ENCODE measurements at places on chromosomes 2 and 18.

- DNase-seq, result no peak
Measured at GRCh38 chr2:83851066-83851465, 608.0 kb downstream of the SUCLG1 start.

DNA sequence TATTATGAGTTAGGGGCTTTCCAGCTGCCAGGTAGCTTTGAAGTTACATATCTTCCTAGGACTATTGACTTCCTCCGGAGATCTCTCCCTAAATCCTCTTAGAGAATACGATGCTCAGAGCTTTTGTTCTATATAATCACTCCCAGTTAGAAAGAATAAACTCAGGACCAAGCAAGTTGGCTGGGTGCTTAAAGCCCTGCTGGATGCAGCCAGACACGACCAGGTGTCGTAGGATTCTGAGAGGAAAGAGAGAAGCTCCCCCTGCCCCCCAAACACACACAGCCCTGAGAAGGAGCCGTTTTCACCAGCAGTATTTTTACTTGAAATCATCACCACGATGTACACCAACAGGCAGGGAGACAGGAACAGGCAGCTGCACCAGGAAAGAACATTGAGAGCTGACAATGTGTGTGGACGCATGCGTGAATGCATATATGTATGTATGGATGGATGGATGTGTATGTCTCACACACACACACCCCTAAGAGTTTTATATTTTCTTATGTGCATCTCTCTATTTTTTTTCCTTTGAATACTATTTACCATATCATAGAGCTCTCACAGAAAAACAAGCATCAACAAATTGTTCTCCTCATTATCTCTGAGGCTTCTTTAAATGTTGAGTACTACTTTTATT, 382.6 kb downstream of the EPHA4 start:
- no peak for DNase-seq

DNA sequence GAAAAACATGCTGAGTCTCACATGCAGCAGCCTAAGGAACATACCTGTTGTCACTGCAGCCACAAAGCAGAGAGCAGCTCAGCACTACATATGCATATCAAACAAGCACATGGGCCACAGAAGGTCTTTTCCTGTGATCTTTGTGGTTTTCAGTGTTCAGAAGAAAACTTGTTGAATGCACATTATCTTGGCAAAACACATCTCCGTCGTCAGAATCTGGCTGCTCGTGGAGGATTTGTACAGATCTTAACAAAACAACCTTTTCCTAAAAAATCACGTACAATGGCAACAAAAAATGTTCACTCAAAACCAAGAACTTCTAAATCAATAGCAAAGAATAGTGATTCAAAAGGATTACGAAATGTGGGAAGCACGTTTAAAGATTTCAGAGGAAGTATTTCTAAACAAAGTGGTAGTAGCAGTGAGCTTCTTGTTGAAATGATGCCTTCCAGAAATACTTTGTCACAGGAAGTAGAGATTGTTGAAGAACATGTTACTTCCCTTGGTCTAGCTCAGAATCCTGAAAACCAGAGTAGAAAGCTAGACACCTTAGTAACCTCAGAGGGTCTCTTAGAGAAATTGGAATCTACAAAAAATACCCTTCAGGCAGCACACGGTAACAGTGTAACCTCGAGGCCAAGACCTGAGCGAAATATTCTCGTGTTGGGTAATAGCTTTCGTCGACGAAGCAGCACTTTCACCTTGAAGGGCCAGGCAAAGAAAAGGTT, 34.1 kb downstream of the ZNF407 start:
- peak; percentile 50 for DNase-seq

DNA sequence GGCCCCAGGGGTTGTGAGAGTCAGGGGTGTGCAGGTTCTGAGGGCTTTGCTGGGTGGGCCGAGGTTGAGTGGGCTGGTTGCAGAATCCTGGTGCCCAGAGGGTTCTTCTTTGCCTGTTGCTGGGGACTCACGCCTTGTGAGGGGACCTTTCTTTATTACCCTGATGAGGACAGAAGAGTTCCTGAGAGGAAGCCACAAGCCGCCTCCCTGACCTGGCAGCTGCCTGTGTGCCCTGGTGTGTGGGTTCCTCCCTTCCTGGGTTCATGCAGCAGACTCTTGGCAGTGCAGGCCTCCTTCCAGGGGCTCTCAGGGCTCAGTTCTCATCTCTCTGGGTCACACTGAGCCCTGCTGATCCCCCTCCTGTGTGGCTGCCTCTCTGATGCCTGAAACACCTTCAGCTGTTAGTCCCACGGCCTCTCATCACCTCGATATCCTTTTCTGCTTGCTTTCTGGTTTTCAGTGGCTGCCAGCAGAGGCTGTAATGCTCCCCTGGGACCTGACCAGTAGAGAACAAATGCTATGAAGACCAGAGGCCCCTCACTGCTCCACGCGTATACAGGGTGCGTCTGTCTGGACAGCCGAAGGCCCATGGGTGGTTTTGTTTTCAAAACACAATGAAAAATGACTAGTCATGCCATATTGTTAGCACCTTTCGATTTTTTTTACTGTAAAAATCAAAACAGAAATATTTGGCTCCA, 191.3 kb downstream of the AGAP1 start:
- no peak for DNase-seq

DNA sequence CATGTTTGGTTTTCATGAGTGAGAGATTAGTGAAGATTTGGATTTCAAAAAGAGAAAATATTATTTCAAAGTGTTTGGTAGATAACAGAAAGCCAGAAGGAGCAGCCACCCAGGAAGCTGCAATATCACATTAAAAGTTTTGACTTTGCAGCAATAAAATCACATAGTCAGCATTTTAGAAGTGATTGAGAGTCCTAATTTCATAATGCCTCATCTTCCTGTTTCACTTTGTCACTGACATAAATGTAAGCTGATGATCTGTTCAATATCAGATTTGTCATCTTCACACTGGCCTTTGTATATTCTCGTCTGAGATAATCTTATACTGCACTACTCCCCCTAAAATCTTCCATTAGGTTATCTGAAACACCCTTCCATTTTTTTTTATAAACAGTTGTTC, 690.5 kb downstream of the ADCYAP1 start:
- no peak for DNase-seq

GRCh38 chr2:59256290-59256689, 1015.2 kb upstream of the FANCL start:
- no peak for DNase-seq

GRCh38 chr18:55244546-55244945, 285.3 kb upstream of the CCDC68 start:
- DNase-seq, result no peak

DNA sequence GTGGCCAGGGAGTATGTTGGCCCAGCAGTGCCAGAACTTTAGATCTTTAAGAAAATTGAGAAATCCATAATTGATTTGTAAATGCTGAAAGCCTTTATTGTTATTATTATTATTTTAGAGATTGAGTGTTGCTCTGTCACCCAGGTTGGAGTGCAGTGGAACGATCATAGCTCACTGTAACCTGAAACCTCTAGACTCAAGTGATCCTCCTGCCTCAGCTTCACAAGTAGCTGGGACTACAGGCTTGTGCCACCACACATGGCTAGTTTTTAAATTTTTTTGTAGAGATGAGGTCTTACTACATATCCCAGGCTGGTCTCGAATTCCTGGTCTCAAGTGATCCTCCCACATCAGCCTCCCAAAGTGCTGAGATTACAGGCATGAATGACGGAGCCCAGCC, 143.2 kb upstream of the CCDC68 start:
- no peak for DNase-seq

- DNase-seq, result no peak
Measured at GRCh38 chr18:8786483-8787370, 81.4 kb downstream of the MTCL1 start.

Measured in EL (cell line).